Activated CD8-positive, alpha-beta memory T cell treated with anti-CD3 and anti-CD28 coated beads for 24 hours (primary cell): ENCODE measurements at places on chromosomes 5 and 9.

GRCh38 chr9:93895535-93895934 is 59.6 kb downstream of the BARX1 start:
- DNase-seq: no peak

DNA sequence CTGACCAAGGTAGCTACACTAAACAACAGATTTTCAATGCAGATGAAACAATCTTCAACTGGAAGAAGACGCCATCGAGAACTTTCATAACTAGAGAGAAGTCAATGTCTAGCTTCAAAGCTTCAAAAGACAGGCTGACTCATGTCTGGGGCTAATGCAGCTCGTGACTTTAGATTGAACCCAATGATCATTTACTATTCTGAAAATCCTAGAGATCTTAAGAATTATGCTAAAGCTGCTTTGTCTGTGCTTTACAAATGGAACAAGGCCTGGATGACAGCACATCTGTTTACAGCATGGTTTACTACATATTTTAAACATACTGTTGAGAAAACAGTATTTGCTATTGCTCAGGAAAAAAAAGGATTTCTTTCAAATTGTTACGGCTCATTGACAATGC is 54.9 kb downstream of the RICTOR start:
- DNase-seq: no peak

DNA sequence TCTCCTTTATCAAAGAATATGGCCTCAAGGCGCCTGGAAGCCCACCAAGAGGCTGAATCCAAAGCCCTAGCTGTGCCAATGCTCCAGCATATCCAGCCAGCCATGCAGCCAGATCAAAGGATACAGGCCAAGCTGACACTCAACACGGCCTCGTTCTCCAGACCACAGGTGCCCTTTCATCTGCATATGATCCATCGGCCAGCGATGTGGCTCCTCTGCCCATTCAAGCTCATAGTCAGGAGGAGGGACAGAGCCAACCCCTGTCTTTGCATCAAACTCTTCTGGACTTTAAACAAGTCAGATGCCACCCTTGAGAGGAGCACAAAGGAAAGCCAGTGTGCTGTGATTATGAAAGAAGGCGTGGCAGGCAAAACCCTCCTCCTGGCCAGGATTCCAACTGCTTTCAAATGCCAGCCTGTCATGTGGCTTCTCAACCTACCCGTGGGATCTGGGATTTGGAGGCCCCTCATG is 42.5 kb downstream of the ADAM19 start:
- DNase-seq: no peak

- no peak for DNase-seq
Observed at GRCh38 chr5:40490464-40491111, 189.1 kb upstream of the PTGER4 start.

DNA sequence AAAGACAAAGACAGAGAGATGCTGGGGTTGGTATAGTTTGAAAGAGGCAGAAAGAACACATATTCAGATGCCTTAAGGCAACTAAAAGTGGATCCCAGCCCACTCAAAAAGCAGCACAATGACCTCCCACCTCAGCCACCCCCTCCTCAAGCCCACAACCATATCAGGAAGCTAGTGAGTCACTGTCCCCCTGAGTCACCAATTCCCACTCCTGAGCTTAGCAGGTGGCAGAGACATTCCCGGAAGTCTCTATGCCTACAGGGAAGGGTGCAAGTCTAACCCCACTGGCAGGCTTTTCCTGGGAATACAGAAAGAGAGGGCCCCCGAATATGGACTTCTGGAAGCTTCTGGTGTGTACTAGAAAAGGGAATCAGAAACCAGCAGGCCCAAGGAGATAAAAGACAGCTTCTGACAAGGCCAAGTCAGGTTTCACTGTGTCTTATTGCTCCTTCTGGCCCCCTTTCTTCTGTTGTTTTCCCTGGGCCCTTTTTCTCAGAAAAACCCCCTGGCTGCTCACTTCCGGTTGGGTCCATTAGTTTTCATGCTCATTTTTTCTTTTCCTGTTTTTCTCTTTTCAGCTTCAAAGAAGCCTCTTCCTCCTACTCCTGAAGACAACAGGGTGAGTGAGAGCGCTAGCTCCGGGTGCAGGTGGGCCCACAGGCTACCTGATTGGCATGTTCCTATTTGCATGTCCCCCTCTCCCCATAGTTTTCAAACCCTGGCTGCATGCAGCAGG is 36.8 kb downstream of the ITK start:
- DNase-seq: peak; percentile 86

DNA sequence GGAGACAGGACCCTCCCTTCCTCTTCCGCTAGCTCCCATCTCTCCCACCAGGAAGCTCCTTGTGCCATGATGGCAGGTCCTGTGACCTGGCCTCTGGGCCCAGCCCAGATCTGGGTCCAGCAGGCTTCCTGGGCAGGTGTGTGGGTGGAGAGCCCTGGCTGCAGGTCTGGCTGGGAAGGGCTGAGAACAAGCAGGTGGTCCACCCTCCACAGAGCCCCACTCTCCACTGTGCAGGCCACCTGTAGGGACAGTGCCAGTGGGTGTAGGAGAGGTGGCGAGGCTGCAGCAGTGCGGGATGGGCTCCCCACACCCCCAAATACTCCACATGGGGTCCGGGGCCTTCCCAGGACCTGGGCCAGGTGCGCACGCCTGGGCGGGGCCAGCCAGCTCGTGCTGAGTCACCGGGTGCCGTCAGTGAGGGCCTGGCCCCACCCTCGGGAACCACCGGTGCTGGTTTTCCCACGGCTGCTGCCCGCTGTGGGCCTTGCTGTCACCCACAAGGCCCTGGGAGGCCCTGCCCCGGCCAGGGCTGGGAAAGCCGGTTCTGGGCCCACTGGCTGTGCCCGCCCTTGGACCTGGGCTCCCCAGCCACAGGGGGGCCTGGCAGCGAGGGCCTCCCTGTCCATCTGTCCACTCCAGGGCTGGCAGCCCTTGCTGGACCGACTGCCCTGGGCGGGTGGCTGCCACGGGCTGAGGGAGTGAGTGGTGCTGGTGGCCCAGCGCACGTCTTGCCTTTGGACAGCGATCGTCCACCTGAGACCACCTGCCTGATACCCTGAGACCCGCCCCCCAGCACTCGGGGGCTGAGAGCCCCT is 9.3 kb upstream of the NRARP start:
- DNase-seq: peak; percentile 59

DNA sequence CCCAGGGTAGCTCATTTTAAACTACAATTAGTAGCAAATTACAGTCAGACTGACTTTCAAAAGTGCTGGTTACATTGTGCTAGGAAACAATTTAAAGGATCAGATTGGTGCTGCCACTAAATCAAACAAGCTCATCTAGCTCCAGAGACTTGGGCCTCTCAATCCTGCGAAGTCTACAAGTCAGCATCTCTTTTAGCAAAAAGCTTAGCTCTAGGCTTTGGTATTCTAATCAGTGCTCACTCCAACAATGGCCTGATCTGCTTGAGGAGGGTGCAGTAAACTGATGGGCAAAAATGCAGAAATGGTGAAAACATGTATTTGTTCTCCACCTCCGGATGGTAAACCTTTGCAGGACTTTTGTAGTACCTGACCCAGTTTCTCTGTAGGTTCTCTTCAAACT is 47.0 kb upstream of the SEMA6A start:
- no peak for DNase-seq

- DNase-seq: no peak
Observed at GRCh38 chr9:68825762-68826472, 120.9 kb downstream of the PIP5K1B start.

- DNase-seq: no peak
Observed at GRCh38 chr5:92459654-92460053, 1076.5 kb upstream of the ARRDC3 start.

- DNase-seq: no peak
Observed at GRCh38 chr9:35432076-35432475, 57.8 kb upstream of the RUSC2 start.

DNA sequence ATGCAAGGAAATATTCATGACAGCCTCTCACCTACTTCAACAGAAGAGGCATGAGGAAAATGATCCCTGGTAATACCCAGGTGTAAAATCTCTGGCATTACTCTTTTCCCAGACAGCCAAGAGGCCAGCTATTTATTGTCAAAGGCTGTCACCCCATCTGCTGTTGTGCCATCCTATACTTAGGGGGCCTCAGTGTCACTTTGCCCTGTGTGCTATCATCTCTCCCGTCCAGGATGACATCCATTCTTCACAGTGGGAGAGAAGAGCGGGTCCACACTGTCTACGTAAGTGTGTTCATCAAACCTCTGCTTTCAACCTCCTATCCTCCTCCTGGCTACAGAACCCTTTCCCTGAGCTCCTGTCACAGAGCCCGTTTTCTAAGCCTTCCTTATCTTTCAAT is 82.6 kb downstream of the MYO10 start:
- no peak for DNase-seq

- DNase-seq: no peak
Observed at GRCh38 chr5:135391116-135391868, 7.7 kb downstream of the MACROH2A1 start.

- DNase-seq: no peak
Observed at GRCh38 chr9:3887221-3887653, 361.4 kb upstream of the RFX3 start.

DNA sequence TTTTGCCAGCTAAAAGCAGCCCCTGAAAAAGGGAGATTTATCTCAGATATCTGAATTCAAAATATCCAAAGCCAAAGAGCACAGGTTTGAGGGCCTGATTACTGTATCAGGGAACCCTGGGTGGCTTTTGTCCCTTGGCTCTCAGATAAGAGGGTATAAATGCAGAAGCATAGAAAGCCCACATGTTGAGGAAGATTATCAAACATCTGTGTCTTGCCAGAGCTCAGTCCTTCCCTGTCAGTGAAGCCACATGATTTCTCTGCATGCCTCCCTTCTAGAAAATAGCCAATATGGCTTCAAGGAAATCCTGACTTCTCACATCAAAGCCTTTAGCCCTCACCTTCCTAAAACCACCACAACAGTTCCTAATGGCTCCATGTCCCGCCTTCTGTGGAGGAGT is 408.0 kb upstream of the DMAC1 start:
- no peak for DNase-seq

DNA sequence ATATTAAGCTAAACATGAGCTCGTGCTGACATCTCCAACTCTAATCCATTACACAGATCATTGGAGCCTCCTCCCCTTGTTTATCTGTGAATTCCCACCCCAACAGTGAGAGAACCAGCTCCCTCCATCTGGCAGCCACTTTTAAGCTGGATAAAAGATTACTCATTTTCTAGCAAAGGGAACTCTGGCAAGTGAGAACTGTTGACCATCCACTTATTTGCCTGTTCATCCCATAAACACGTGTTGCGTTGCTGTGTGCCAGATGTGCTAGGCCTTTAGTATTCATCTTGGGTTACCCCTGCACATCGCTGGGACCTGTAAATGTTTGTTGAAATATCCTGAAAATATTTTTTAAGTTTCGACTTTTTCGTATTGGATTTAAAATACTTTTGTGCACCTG is 2.4 kb upstream of the TOR1A start:
- DNase-seq: no peak

DNA sequence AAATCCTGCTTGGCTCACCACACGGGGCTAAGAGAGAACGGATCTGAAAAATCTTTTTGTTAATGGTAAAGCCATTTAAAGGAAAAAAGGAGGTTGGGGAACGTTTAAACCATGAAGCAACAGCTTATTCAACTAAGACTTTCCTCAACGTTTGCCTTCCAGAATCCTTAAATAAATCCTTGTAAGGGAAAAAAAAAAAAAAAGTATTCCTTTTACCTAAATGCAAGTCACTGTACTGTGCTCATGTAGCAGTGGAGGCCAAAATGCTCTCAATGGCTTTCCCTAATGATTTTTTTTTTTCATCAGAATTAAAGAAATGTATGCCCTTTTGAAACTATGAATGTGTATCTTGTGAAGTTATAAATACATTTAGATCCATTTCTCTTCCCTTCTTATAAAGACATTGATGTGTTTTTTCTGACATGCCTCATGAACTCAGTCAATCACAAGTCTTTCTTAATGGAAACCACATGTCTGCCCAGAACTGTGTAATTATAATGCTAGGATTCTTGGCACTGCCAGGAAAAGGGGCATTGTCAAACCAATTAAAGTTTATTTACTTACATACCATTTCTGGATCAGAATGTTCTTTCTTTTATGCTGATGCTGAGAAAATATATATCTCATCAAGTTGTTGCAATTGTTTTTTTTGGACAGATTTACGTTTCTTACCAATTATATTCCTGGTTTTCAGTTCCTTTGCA is 107.5 kb downstream of the EBF1 start:
- no peak for DNase-seq

- no peak for DNase-seq
Observed at GRCh38 chr5:14040542-14040941, 96.1 kb upstream of the DNAH5 start.

DNA sequence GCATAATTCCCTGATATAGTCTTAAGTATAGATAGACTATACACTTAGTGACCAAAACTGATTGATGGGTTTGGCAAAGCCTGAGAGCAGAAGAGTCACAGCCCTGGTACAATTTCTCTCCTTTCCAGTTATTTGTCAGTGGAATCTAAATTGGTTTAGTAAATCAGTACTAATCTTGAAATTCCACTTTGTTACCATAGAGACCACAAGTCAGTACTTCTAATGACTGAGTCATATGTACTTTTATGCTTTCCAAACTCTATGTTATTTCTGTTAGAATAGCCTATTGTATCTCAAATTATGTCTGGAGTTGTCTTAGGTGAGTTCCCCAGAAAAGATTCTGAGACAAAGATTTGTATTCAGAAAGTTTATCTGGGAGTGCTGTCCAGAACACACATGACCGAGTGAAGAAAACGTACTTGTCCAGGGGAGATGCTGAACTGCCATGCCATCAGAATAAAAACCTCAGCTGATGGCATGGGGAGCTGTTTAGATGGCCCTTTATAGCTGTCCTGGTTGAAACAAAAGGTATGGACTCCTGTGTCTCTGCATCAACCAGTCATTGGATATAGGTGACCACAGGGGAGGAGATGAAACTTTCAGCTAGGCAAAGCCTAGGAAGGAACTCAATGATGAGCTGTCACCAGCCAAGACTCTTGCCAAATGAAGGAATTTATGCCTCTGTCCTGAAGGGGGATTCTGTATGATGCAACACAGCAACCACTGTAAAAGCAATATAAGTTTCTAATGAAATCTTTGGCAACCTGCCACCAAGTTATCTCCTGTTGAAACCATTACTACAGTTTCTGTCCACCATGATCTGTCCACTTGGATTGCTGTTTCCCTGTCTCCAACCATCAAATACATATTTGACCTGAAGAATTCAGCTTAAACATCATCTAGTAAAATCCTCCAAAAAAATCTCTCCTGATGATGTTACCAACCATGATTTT is 18.0 kb upstream of the SMC2 start:
- no peak for DNase-seq
